A549 treated with RU486 at 1 μM for 4 hours (cell line): ENCODE measurements at places on chromosomes 6 and 20. TPM values are rescaled to one million over a fixed set of nuclear protein-coding genes. Genes with fewer than 3 reads are reported as not detected.

Gene C20orf141
- 0.34 to 0.66 TPM (median 0.36 TPM) in 3 of 5 replicates, not detected in the others for total RNA-seq

Gene TBC1D32
- total RNA-seq, result 0.32 to 2.4 TPM (median 1.0 TPM) in 5 replicates

Gene RAB23
- 4.7 to 8.6 TPM (median 7.8 TPM) in 5 replicates for total RNA-seq

Gene MEI4
- total RNA-seq, result not detected in 5 replicates

Gene SLC13A3
- 0.03 to 0.13 TPM (median 0.06 TPM) in 3 of 5 replicates, not detected in the others for total RNA-seq

Gene NKX2-2
- total RNA-seq, result not detected in 5 replicates

Gene EBF4
- 2.4 to 3.0 TPM (median 2.7 TPM) in 5 replicates for total RNA-seq

Gene MUCL3
- total RNA-seq, result 0.01 to 0.05 TPM (median 0.02 TPM) in 3 of 5 replicates, not detected in the others

Gene TFAP2B
- total RNA-seq, result not detected in 5 replicates

Gene MAN1A1
- 0.02 to 0.26 TPM (median 0.03 TPM) in 4 of 5 replicates, not detected in the other for total RNA-seq

Gene ZNF165
- 0.96 to 1.4 TPM (median 1.1 TPM) in 5 replicates for total RNA-seq

Gene BAK1
- 31.0 to 41.1 TPM (median 37.1 TPM) in 5 replicates for total RNA-seq
